ENCODE measurements at places on chromosomes 6 and 20. TPM values are rescaled to one million over a fixed set of nuclear protein-coding genes. Genes with fewer than 3 reads are reported as not detected.

DNA sequence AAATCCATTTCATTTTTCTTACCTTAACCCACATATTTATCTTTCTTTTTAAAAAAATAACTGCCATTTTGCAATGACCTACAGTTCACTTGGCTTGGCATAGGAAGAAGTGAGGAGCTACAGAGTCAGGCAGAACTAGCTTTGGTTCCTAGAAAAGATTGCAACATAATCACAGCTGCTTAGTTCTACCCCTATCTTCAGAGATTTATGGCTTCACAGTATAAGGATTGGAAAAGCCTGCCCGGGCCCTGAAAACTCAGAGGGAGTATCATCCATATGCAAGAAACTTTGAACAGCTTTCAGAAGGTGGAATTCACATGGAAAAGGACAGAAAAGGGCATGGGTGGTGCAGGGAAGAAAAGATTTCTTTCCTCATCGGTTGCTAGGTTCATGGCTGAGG is 774.3 kb upstream of the CHD6 start:
- no peak overlapping the region for H3K27ac ChIP-seq
- H3K36me3 ChIP-seq = no peaks in the 10 kb centered on the region
- no peaks in the 10 kb centered on the region for H3K27me3 ChIP-seq
- no peak overlapping the region for H3K4me3 ChIP-seq
- no peaks in the 10 kb centered on the region for H3K4me1 ChIP-seq

DNA sequence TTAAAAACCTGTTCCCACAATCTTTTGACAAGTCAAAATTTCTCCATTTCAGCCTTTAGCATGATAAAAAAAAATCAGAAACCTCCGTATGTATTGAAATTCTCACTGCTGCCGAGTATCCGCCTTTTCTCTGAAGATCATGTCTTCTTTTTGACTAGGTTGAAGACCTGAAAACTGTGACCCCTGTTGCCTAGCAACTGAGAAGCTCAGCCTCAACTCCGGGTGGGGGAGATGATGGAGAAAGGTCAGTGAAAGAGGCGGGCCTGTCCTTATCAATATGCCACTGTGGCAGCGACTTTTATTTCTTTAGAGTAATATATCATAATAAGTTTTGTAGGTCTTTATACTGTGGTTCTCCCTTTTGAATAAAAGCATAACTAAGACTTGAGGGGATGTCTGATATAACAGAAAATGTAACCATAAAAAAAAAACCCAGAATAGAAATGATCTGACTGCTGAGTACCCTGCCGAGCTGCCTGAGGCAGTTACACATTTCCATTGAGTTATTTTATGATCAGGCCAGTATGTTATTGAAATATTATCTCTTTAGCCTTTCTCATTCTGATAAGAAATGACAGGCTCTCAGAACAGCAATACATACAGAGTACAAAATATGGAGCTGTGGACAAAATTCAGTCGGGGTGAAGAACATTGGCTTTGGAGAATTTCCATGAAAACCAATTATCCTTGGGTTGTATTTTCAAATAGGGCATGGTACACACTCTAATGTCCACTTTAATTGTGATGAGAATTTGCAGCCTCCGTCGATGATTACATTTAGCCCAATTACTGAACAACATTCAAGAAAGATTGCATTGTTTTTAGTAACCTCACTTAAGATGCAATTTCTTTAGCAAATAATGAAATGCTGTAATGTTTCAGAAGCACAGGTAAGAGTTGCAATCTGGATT is 136.7 kb upstream of the EEF1E1 start:
- no peak overlapping the region for H3K4me3 ChIP-seq
- no peaks in the 10 kb centered on the region for H3K36me3 ChIP-seq
- no peak for DNase-seq
- no peaks in the 10 kb centered on the region for H3K4me1 ChIP-seq
- H3K27ac ChIP-seq = no peak overlapping the region
- H3K27me3 ChIP-seq = no peaks in the 10 kb centered on the region

DNA sequence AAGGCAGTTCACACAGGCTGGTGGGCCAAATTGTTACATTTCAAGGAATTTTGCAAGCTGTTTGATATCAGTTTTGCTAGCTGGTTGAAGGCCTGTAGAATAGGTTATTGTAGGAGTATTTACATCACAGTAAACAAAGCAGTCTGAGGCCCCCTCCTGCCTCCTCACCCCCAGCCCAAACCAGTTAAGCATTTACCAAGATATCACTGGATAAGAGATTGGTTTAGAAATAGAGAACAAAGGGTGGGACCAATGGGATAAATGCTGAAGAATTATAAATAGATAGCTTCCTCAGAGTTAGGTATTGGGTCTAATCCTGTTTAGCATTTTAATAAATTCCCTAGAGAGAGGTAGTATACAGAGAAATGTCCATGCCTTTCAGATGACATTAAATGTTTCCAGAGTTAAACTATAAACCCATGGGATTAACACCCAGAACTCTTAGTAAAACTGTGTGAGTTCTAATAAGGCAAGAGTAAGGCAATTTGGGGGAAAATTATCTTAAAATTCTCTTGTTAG is 2.3 kb upstream of the PHACTR2 start:
- DNase-seq = no peak
- H3K4me1 ChIP-seq = peaks cover 29% of the 10 kb centered on the region
- no peak overlapping the region for H3K4me3 ChIP-seq
- H3K27me3 ChIP-seq = no peaks in the 10 kb centered on the region

- no peak overlapping the region for H3K27ac ChIP-seq
- no peak overlapping the region for H3K4me3 ChIP-seq
- H3K36me3 ChIP-seq = no peaks in the 10 kb centered on the region
- no peak for DNase-seq
- H3K27me3 ChIP-seq = no peaks in the 10 kb centered on the region
Measured at GRCh38 chr20:11130554-11131166, 456.9 kb upstream of the JAG1 start.

DNA sequence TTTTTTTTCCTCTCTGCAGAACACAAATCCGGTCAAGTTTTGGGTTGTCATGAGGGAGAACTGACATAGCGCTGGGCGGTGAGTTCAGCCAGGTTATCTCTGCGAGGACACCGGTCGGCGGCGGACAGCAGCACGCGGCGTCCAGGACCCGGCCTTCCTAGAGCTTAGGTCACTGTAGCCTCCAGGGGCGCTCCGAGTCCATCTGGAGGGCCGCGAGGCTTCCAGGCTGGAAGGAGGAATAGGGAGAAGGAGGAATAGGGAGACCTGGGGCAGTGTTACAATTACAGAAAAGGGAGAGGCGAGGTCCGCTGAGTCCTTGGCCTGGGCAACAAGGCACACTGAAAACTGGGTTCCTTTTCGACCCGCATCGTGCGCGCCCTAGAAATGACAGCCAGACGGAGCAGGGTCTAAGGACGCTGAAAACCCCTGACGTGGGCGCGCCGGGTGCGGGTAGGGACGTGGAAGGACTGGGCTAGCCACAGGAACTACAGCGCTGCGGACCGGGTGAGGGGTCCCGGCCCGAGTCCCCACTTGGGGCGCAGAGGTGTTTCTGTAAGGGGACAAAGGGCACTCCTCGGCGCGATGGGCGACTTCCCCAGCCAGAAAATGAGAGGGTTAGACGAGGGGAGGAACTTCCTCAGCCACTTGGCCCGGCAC is 536 bp upstream of the FNDC1 start:
- H3K4me1 ChIP-seq = no peaks in the 10 kb centered on the region
- H3K4me3 ChIP-seq = peak overlapping the region; percentile 46
- DNase-seq = peak; percentile 69
- H3K27me3 ChIP-seq = no peaks in the 10 kb centered on the region

DNA sequence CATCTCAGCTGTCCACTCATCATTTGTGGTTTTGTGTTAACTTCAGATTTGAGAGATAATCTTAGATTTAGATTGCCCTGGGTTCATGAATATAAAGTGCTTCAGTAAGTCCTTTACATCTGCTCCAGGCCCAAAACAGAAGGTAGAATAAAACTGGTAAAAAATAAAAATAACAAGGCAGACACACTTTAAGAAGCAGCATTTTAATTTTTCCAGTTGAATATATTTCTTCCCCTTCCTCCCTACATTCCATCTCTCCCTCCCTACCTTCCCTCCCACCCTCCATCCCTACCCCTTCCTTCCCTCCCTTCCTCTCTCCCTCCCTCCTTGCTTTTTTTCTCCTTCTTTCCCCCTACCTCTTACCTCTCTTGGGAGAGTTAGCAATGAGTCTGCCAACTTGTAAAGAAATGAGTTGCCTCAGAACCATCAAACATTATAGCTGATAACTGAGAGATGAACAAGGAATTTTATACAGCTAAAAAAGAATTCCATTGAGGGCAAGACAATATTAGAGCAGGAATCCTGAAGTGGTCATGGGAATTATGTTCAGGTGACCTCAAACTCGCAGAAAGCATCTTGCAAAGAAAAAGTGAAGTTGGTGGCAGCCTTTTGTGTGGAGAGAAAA is 145.0 kb upstream of the SOX4 start:
- DNase-seq = no peak
- H3K36me3 ChIP-seq = no peaks in the 10 kb centered on the region
- no peaks in the 10 kb centered on the region for H3K27me3 ChIP-seq
- H3K4me1 ChIP-seq = no peaks in the 10 kb centered on the region

DNA sequence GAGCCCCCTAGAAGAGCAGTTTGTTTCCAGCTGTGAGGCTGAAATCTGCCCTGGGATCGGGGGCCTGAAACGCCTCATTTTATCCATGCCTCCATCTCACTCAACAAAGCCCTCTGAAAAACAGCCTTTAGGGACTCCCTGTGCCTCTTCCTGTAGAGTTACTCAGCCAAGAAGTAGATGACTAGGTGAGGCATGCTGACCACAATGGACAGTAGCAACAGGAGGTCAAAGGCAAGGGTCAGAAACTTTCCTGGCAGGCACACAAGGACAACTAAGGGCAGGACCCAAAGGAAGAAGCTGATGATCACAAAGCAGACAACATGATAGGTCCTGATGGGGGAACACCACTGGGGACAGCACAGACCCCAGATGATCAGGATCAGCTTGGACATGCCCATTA is 12.8 kb downstream of the MAS1L start:
- no peaks in the 10 kb centered on the region for H3K27me3 ChIP-seq
- no peak overlapping the region for H3K4me3 ChIP-seq
- H3K27ac ChIP-seq = no peak overlapping the region

- H3K27me3 ChIP-seq = no peaks in the 10 kb centered on the region
- no peak for DNase-seq
- H3K4me1 ChIP-seq = peaks cover 3% of the 10 kb centered on the region
- no peak overlapping the region for H3K27ac ChIP-seq
- no peak overlapping the region for H3K4me3 ChIP-seq
Measured at GRCh38 chr20:41697861-41698559, 79.8 kb upstream of the CHD6 start.

GRCh38 chr6:52724042-52724405 is 39.3 kb downstream of the GSTA2 start:
- no peak for DNase-seq
- H3K27ac ChIP-seq = peak overlapping the region; percentile 91
- peaks cover 2% of the 10 kb centered on the region for H3K4me1 ChIP-seq
- H3K4me3 ChIP-seq = no peak overlapping the region

DNA sequence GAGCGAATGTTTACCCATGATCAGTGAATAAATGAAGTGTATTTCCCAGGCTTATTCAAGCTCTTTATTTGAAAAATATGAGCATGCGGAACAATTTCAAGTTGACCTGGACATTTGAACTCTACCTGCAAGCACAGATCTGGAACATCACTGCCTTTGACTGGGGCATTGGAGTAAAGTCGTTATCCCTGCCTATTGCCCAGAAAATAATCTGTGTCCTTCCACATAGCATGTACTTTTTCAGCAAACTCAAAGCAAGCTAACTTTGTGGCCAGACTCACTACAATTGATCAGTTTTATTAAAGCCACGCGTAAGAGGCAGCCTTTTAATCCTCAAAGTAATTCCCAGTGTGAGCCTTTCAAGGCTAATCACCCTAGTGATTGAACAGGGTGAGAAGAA is 73.4 kb upstream of the PAK5 start:
- DNase-seq = no peak
- no peak overlapping the region for H3K27ac ChIP-seq
- H3K36me3 ChIP-seq = no peaks in the 10 kb centered on the region
- H3K27me3 ChIP-seq = no peaks in the 10 kb centered on the region
- H3K4me3 ChIP-seq = no peak overlapping the region
- no peaks in the 10 kb centered on the region for H3K4me1 ChIP-seq

DNA sequence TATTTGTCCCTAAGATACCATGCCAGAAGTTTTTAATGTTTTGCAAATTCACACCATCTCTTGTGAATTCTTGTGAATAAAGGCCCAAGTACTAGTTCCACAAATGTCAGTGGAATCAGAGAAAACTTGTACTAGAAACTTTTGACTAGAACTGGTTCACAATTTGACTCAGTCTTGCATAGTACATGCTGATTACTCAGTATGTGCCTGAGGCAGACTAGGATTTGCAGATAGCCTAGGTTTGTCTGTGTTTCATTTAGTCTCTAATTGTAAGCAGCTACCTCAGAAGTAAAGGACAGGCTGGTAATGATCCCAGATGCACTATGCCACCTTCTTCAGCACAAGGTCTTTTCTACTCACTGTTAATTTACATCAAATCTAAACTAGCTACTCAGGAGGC is 34.2 kb upstream of the GSTA4 start:
- peaks cover 48% of the 10 kb centered on the region for H3K36me3 ChIP-seq
- no peak overlapping the region for H3K4me3 ChIP-seq
- H3K4me1 ChIP-seq = no peaks in the 10 kb centered on the region
- no peak for DNase-seq
- H3K27ac ChIP-seq = no peak overlapping the region

DNA sequence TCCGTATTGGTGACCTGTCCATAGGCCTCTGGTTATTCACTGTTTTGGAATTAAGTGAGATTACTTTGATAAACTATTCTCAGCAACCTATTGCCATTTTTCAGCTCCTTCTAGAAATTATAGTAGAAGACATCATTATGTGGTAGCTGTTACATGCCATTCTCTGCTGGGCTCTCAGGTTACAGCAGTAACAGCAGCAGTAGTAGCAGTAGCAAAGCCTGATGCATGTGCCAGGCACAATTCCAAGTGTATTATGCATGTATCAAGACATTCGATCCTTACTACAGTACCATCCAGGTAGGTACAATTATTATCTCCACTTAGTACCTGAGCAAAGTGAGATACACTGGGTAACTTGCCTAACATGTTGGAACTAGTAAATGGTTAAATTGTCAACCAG is 74.3 kb downstream of the RPS12 start:
- no peak for DNase-seq
- H3K27me3 ChIP-seq = no peaks in the 10 kb centered on the region
- no peaks in the 10 kb centered on the region for H3K36me3 ChIP-seq

Gene RAMACL
- not detected for total RNA-seq

- no peaks in the 10 kb centered on the region for H3K4me1 ChIP-seq
- DNase-seq = peak; percentile 68
- H3K36me3 ChIP-seq = no peaks in the 10 kb centered on the region
- peak overlapping the region; percentile 20 for H3K27ac ChIP-seq
- no peaks in the 10 kb centered on the region for H3K27me3 ChIP-seq
Measured at GRCh38 chr6:21033575-21034026, 499.3 kb downstream of the CDKAL1 start.

GRCh38 chr20:50379049-50379990 is 130.9 kb upstream of the PTPN1 start:
- H3K4me1 ChIP-seq = peaks cover 37% of the 10 kb centered on the region
- peak overlapping the region; percentile 36 for H3K4me3 ChIP-seq
- peak overlapping the region; percentile 81 for H3K27ac ChIP-seq
- DNase-seq = peak; percentile 78

GRCh38 chr6:150157081-150157480 is 14.2 kb downstream of the PPP1R14C start:
- no peaks in the 10 kb centered on the region for H3K27me3 ChIP-seq
- no peaks in the 10 kb centered on the region for H3K4me1 ChIP-seq
- H3K4me3 ChIP-seq = no peak overlapping the region
- no peak for DNase-seq

Gene HUS1B
- not detected for total RNA-seq
